MG63 (cell line): ENCODE measurements at places on chromosomes 4 and X. TPM values are rescaled to one million over a fixed set of nuclear protein-coding genes. Genes with fewer than 3 reads are reported as not detected.

FAM9B gene
- total RNA-seq, result not detected in 2 replicates

HSPA4L gene
- total RNA-seq, result 3.9 and 6.2 TPM in 2 replicates

TRO gene
- total RNA-seq, result 2.8 and 3.7 TPM in 2 replicates

FGA gene
- not detected in 2 replicates for total RNA-seq

HDAC6 gene
- 16.1 and 46.1 TPM in 2 replicates for total RNA-seq

DNA sequence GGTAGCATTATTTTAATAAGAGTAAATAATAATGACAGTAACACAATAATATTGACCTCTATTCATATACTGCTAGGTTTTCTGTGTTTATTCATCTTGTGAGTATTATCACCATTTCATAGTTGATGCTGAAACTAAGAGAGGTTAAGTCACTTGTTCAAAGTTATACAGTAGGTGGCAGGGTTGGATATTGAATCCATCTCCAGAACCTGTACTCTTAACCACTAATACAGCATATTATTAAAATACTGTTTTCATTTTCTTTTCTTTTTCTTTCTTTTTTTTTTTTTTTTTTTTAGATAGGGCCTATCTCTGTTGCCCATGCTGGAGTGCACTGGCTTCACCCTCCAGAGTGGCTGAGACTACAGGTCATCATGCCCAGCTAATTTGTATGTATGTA is 7.1 kb upstream of the ELF2 start:
- DNase-seq, result no peak

DNA sequence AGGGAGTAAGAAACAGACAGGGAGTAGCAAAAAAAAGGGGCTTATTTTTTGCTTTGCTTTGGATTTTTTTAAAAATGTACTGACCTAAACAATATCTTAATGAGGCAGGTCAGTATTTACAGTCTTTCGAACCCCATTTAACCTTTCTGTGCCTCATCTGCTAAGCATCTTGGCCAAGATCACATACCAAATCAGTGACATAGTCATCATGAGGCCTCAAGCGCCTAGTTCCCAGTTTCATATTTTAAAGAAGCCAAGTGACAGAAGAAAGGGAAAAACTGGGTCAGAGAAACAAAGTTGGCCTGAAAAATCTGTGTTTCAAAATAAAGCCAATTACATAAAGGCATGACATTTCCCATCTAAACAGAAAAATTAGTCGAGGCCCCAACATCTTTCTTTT is 94.6 kb upstream of the WDR44 start:
- peak; percentile 3 for DNase-seq

DNA sequence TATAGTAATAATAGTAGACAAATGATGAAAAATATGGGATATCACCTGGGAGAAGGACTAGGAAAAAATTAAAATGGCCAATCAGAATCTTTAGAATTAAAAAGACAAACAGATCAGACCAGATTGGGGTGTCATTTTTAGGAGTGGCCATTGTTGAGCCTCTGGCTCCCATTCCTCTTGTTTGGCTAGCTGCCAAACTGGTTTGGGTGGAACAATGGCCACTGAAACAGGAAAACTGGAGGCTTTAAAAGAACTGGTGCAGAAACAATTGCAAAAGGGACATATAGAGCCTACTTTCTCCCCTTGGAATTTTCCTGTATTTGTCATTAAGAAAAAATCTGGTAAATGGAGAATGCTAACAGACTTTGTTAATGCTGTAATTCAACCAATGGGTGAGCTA is 294.8 kb upstream of the DKK2 start:
- no peak for DNase-seq

DNA sequence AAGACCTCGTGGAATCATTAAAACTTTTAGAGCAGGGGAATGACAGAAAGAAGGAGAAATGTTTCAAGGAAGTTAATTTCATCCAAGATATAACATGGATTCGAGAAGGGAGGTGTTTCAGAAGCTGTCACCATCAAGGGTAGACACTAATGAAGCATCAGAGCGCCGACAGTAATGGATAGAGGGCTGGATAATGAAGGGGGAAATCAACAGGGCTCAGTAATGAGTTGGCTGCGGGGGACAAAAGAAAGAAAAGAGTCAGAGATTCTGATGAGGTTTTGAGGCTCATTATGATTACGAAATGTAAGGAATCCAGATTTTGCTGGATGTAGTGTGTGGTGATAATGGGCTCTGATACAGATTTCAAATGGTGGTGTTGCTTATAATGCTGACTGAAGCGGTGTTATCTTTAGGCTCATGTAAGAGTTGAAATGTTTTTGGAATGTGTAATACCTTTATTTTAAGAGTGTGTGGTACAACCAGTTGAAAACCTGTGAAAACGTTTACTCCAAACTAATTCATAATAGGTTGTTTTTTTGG is 39.3 kb upstream of the TENM3 start:
- no peak for DNase-seq

DNA sequence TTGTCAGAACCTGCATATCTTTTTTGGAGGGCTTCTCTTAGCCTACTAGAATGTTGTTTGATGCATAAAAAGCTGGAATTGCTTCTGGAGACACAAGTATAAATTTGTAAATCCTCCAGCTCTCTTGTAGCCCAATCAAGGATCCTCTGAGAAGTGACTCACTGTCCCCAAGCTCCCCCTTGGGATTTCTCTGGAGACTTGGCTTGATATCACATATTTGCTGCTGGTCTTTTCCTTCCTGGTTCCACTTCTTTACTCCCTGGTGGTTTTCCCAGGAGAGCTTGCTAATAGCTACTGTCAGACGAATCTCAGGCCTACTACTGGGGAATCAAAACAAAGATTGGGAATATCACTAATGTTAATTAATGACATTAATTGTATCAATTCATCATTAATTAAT is 173.1 kb downstream of the STK32B start:
- no peak for DNase-seq
